ENCODE measurements at places on chromosomes 13 and 19.

GRCh38 chr19:577439-578392 lies 5.3 kb downstream of the BSG start:
- no peak for DNase-seq

- no peak for DNase-seq
Measured at GRCh38 chr13:46396341-46396740, 9.3 kb upstream of the RUBCNL start.

DNA sequence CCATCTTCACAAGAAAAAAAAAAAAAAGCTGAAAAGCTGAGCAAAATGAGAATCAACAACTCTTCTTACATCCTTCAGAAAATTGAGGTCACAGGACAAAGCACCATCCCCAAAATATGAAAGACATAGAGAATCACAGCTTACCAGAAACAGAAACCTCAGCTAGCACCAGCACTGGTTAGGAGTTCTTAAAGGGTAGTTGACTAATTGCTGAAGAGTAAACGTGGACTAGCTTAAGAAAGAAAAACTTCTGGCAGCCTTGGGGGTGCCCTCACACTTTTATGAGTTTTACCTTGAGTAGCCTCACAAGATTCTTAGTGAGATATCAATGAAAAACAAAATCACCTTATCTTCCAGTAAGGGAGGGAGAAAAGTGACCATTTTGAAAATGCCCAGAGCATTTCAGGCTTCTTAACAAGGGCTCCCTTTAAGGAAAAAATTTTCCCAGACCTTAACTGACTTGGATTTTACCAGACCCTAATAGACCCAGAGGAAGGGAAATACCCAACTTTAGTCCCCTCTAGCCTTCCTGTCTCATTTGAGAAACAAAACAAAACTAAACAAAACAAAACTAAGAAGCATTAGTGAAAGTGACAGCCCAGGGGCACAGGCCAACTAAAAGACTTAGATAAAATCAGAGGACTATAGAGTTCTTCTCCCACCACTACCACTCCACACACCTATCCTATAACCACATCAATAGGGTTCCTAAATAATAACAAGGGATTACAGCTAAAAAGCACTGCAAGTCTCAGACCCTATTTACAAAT lies 888.6 kb downstream of the DIAPH3 start:
- DNase-seq, result no peak

DNA sequence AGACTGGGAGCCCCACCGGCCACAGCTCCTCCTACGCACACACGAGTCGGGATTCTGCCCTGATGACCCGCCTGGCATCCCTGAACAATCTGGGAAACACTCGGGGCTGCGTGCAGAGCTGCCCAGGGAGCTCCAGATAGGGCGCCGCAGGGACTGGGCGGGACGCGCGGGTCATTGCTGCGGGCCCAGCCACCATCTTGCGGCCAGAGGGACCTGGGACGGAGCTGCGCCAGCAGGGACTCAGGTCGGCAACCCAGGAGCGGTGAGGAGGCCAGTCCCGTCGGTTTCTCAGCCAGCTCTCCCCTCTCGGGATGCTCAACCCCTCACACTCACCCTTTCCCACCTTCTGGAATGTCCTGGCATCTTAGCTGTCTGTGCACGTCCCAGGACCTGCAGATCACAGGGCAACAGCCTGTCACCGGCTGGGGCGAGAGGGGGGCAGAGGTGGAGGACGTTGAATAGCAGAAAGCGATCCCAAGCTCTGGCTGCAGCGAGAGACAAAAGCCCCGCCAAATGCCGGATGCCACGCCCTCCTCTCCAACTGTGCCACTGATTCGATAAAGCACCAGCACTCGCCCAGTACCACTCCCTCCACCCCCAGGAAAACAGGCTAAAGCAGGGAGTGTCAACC lies 20.4 kb upstream of the ZNF91 start:
- DNase-seq, result no peak

DNA sequence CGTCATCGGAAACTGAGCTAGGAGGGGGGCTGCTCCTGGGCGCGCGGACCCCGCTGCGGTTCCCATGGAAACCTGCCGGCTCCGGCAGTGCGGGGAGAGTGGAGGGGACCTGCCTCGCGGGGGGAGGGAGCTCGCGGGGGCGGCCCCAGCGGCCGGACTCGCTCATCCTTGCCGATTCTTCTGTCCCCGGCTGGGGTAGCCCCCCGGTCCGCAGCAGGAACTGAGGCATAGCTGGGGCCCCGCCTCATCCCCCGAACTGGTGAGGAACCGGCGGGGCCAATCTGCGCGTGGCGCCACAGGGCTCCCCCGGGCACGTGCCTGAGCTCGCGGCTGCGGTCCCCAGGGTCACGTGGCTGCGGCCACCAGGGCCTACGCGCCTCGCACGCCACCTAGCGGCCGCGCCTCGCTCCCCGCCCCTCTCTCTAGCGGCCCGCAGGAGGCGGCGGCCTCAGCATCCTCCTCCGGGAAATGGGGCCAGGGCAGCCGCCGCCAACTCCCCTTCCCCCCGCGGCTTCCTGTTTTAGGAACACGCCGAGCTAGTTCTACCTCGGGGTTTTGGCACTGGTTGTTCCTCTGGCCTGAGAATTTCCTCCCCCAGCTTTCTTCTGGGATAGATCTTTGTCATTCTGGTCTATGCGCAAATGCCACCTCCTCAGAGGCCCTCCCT lies 1.7 kb upstream of the ELAVL3 start:
- DNase-seq, result peak; percentile 92

GRCh38 chr13:113905942-113906341 lies 42.1 kb upstream of the GAS6 start:
- no peak for DNase-seq

DNA sequence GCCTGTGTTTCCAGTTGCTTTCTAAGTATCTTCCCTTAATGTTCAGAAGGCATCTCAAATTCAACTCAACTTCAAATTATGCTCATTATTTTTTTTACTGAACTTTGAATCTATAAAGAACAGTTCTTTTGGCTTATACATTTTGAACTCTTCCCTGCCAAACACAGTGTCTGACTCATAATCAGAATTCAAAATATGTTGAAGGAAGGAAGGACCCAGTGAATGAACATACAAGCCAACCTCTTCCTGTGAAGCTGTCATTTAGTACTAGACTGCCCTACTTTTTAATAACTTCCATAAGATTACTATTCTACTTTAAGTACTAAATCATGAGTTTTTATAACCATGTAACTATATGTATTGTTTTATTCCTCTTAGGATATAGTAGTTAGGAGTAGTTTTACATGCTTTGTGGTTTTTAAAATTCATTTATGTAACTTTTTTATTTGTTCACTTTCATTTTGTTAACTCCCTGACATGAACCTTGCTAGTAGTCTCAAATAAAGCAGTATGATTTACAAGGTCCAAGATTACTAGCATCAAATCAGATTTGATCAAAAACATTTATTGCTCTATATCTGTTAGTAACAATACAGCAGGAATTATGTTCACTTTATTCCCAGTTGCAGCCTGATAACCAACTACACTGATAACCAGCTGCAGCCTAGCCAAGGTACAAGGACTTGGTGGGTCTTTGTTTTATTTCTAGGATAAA lies 6.4 kb downstream of the NUDT15 start:
- DNase-seq, result no peak

DNA sequence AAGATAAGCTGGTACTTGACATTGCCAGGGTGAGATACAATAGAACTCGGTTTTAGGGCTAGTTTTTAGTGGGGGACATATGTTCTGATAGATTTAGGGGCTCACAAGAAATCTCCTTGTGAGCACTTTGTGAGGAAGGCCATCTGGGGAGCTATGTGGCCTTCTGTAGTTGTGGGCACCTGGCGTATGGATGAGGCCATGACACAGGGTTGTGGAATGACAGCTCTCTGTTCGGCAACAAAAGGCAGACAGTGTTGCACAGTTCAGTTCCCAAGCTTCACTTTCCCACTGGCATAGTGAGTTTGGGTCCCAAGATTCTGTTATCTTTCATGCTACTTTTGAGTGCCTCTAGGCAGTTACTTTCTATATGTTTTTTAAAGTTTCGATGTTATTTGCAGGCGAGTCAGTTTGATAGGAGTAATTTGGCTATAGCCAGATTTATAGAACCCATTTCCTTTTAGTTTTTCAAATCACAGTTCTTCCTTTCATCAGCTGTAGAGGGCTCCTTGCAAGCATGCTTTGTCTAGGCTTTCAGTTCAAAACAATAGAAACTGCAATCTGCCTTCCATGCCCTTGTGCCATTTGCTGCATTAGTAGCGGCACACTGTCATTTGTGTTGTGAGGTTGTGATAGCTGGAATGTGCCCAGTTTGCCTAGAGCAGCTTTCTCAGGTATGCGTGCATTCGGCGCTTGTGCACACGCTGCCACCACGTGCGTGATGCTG lies 70.6 kb upstream of the TEX29 start:
- no peak for DNase-seq

- no peak for DNase-seq
Measured at GRCh38 chr19:40312533-40312932, 27.4 kb upstream of the AKT2 start.

DNA sequence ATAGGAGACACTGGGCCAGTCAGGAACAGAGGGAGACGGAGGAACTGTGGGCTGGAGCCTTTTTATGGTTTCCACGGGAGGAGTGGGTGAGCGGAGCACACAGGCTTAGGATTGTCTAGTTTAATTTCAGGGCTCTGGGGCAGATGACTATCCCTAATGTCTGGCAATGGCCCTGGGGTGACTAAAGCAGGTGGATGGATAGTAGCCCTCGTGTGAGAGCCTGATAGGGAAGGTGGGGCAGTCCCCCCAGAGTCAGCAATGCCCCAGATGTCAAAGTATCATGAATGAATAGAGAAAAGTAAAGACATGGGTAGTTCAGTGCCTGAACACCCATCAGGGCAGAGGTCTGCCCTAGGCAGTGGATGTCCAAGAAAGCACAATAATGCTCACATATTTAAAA lies 94.2 kb downstream of the ZDHHC20 start:
- DNase-seq, result no peak

GRCh38 chr19:29079356-29080032 lies 133.5 kb downstream of the UQCRFS1 start:
- no peak for DNase-seq

- no peak for DNase-seq
Measured at GRCh38 chr19:55454787-55455243, 6.6 kb downstream of the ISOC2 start.

- no peak for DNase-seq
Measured at GRCh38 chr13:76271728-76272232, 614.4 kb downstream of the KCTD12 start.

- DNase-seq, result no peak
Measured at GRCh38 chr13:46839399-46839798, 42.4 kb upstream of the ESD start.

DNA sequence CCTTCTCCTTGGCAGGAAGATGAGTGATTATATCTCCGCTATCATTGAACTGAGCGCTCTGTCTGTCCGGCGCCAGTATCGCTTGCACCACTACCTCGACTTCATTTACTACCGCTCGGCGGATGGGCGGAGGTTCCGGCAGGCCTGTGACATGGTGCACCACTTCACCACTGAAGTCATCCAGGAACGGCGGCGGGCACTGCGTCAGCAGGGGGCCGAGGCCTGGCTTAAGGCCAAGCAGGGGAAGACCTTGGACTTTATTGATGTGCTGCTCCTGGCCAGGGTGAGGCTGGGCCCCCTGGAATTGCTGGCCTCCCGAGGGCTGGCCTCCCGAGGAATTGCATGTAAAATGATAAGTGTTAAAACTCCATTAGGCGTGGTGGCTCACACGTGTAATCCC lies 32.1 kb downstream of the CYP4F22 start:
- DNase-seq, result no peak

- no peak for DNase-seq
Measured at GRCh38 chr13:25379011-25379410, 7.2 kb downstream of the ATP8A2 start.

GRCh38 chr19:2221250-2221831 lies 14.8 kb downstream of the PLEKHJ1 start:
- no peak for DNase-seq

GRCh38 chr13:47718556-47718955 lies 282.5 kb downstream of the SUCLA2 start:
- DNase-seq, result no peak

DNA sequence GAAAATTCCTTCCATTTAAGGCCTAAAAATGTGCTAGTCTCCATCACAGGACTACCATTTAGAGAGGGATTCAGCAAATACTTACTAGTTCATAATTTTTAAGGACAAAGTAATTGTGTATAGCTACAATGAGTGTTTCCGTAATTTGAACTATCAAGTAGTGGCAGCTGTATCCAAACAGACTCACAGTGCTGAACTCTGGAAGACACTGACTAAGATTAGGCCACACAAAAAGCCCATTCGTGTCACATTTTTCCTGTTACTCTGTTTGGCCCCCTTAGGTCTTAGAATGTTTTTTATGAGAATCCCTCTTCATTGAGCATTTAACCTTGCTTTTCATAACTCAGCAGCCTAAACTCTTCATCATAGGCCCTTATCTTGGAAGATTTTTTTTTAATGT lies 731.2 kb upstream of the PCDH9 start:
- DNase-seq, result no peak

DNA sequence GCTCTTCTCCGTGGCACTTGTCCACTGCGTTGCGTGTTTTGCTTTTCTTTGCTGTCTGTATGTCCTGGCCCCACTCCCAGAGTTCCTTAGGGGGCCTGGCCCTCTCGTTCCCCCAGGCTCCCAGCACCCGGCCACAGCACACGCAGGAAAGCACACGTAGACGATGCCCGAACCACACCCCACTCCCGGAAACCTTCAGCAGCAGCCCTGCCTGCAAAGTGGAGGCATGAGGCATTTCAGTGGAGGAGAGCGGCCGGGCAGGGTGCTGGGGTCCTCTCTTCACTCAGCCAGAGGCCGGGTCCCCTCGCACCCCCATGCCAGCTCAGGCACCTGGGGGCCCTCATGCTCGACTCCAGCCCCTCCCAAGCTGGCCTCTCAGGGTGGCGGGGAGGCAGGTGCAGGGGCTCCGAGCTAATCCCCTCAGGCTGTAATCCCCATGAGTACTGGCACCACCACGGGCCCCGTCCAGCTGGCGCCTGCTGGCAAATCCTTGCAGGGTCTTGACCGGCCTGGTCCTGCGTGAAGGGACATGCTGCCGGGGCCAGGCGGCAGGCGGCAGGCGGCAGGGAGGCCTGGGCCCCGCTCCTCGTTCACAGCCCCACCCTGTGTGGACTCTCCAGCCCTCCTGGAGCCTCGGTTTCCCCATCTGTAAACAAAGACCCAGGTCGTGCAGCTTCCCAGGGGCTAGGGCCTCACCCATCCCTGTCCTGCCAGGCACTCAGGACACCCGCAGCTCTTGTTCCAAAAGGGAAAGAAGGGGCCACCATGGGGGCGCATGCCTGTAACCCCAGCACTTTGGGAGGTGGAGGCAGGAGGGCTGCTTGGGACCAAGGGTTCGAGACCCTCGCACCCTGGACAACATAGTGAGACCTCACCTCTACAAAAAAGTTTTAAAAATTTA lies 7.0 kb downstream of the PIP5K1C start:
- DNase-seq, result no peak

DNA sequence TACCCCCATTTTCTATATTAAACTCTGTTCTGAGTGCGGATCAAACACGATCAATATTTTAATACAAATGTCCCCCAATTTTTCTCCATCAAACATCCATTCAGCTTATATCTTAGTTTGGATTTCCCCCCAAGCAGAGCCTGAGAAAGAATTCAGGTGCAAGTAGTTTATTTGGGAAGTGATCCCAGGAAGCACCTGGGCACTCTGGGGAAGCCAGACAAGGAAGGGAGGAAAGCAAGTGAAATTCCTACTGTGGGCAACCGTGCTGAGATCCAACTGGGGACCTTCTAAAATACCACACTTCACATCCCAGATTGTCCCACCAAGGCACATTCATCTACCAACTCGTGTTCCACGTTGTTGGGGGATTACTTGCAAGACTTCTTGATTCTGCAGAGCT lies 323.4 kb upstream of the NBEA start:
- DNase-seq, result no peak

- no peak for DNase-seq
Measured at GRCh38 chr13:73754727-73755292, 379.4 kb downstream of the KLF12 start.

- no peak for DNase-seq
Measured at GRCh38 chr19:33268162-33268991, 34.0 kb downstream of the CEBPA start.
